ENCODE measurements at places on chromosomes 3 and 15. TPM values are rescaled to one million over a fixed set of nuclear protein-coding genes. Genes with fewer than 3 reads are reported as not detected.

The GRAMD2A gene
- not detected for total RNA-seq

The BFSP2 gene
- total RNA-seq = 2.1 TPM

DNA sequence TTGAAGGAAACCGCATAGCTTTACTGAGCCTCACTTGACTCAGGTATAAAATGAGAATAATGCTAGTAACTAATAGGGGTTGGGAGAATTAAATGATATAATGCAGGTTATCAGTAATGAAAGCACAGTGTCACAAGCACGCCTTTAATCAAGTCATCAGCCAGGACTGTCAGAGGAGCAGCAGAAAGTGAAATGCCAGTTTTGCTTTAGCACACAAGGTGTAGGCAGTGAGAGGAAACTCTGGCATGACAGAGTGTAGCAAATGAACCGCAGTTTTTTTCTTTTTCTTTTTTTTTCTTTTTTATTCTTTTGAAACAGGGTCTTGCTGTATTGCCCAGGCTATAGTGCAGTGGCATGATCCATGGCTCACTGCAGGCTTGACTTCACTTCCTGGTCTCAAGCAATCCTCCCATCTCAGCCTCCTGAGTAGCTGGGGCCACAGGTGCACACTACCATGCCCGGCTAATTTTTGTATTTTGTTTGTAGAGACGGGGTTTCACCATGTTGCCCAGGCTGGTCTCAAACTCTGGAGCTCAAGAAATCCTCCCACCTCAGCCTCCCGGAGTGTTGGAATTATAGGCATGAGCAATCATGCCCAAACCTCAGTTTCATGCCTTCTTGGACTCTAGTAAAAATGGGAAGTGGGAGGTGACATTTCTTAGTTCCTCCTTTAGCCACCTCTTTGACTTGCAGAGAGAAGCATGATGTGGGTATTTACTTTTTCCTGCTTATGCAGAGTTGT, 9.7 kb upstream of the SCAANT1 start:
- no peak for DNase-seq

DNA sequence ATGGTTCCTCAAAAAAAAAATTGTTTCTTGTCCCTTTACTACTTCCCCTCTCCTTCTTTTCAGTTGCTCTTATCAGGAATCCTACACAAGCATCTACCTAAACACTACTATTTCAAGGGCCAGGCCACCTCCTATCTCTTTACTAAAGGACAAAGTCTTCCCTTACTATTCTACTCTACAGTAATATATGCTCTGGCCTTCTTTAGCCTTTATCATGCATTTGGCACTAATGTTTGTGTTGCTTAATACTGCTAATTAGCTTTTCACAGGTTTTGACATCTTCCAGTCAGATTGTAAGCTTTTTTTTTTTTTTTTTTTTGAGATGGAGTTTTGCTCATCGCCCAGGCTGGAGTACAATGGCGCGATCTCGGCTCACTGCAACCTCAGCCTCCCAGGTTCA, 5.3 kb downstream of the CEP19 start:
- no peak for DNase-seq

- DNase-seq = no peak
Observed at GRCh38 chr3:25957026-25957425, 167.1 kb downstream of the OXSM start.

Measured in activated CD8-positive, alpha-beta memory T cell treated with anti-CD3 and anti-CD28 coated beads, Interleukin-2, amount 10 ng/mL, durations not matched to agents 7 days and 5 days (primary cell).